Fibroblast of skin of left biceps (primary cell): ENCODE measurements at places on chromosomes 7 and 10.

GRCh38 chr7:68043546-68043945 is 1046.9 kb downstream of the TYW1 start:
- DNase-seq = no peak

DNA sequence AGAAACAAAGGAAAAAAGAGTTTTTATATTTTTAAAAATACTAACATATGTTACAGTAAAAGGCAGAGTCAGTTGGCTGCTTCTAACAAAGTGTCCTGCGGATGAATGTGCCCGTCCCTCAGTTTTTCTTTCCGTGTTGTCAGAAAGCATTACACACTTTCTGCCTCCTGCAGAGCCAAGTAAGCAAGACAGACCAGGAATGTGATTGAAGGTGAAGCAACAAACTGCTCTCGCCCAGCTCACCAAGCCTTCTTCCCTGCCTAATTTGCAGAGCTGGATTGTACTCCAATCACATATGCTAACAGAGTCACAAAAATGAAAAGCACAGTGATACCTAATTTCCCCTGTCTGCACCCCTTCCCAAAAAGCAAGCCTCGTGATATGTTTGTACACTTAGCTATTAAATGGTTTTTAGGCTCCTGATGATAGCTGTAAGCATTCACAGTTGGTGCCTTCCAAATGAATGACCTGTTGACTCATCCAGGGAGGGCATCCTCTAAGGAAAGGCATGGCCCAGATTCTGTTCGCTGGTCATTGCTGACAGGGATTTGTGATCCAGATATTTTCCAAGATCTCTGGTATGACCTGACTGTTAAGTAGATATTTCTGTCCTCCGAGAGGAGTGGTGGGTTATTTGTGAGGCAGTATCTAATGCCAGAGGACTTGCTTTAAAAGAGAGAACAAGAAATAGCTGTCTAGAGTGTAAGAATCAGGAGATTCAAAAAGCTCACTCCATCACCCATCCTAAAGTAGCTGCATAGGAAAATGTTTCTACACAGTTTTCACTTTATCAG is 187.3 kb upstream of the PLXDC2 start:
- no peak for DNase-seq

- no peak for DNase-seq
These were observed 54.0 kb downstream of the NEURL1 start for GRCh38 chr10:103547391-103547946.

- no peak for DNase-seq
These were observed 104.3 kb downstream of the NRBF2 start for GRCh38 chr10:63237396-63237795.

GRCh38 chr7:1537535-1538412 is 7.3 kb downstream of the MAFK start:
- DNase-seq = peak; percentile 85

DNA sequence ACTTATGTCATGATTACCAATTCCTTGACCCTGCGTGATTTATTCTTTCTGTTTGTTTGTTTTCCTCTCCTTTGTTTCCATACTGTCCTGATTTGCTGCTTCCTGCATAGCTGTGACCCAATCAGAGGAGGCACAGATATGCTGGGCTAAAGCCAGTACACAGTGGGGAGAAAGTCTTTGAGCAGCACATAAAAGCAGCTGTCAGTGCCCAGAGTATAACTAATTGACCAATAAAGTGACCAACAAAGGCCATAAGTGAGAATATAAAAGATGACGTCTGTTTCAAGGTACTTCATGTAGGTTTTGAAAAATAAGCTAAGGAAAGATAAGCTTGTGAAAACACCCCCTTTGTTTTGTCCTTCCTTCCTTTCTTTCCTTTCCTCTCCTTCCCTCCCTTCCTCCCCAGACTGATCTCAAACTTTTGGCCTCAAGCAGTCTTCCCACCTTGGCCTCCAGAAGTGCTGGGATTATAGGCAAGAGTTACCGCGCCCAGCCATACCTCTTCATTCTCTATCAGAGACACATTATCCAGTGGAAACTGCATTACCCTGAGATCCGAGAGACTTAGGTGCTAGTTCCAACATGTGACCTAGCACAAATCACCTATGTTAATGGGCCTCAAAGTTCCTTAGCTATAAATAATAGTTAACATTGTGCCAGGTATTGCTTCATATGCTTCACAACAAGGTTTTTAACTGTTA is 17.0 kb downstream of the BCAP29 start:
- no peak for DNase-seq
